ENCODE measurements at places on chromosomes 3 and 15.

DNA sequence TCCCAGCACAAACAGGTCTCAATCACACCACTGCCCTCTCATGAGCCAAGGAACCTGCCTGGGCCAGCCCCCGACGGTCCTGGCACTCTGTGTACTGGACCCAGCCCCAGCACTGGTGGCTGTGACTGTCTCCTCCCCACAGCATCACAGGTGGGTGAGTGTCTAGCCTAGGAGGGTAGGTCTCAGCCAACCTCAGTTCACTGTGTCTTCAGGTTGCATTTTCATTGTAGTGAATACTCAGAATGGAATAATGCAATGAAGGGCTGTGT, 163.4 kb upstream of the NSMCE3 start:
- DNase-seq = no peak

DNA sequence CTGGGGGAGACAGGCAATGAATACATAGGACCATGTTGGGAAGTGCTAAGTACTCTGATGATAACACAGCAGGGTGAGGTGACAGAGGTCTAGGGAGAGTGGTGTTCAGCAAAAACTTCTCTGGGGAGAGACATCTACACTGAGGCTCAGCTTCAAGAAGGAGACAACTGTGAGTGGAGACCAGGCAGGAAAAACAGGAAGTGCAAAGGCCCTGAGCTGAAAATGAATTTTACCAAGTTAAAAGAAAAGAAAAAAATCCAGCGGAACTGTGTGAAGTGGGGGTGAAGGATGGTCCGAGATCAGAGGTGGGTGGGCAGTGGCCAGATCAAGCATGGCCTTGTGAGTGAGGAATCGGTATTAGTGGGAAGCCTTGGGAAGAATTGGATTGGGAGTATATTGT, 110.1 kb upstream of the CLSTN2 start:
- DNase-seq = no peak

DNA sequence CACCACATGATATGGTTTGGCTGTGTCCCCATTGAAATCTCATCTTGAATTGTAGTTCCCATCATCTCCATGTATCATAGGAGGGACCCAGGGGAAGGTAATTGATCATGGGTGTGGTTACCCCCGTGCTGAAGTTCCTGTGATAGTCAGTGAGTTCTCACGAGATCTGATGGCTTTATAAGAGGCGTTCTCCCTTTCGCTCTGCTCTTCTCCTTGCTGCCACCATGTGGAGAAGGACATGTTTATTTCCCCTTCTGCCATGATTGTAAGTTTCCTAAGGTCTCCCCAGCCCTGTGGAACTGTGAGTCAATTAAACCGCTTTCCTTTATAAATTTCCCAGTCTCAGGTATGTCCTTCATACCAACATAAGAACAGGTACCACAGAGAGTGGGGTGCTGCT, 21.9 kb downstream of the OSTN start:
- DNase-seq = no peak

GRCh38 chr3:12467746-12468145, 16.5 kb upstream of the TSEN2 start:
- peak; percentile 60 for DNase-seq

DNA sequence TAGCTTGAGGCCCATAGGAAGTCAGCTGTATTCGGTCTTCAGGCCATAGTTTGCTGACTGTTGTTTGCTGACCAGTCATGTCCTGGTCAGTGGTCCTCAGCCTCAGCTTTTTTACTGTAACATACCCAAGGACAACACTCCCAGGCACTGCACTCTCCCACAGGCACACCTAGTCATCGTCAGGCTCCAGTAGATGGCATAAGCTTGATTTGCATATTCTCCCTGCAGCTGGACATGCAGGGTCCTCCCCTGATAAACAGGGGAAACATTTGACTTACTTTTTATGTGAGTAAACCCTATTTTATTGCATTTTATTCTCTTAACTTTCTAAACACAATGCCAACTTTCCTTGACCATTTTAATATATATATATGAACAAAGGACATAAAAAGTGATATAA, 22.9 kb downstream of the ARHGEF3 start:
- DNase-seq = no peak

DNA sequence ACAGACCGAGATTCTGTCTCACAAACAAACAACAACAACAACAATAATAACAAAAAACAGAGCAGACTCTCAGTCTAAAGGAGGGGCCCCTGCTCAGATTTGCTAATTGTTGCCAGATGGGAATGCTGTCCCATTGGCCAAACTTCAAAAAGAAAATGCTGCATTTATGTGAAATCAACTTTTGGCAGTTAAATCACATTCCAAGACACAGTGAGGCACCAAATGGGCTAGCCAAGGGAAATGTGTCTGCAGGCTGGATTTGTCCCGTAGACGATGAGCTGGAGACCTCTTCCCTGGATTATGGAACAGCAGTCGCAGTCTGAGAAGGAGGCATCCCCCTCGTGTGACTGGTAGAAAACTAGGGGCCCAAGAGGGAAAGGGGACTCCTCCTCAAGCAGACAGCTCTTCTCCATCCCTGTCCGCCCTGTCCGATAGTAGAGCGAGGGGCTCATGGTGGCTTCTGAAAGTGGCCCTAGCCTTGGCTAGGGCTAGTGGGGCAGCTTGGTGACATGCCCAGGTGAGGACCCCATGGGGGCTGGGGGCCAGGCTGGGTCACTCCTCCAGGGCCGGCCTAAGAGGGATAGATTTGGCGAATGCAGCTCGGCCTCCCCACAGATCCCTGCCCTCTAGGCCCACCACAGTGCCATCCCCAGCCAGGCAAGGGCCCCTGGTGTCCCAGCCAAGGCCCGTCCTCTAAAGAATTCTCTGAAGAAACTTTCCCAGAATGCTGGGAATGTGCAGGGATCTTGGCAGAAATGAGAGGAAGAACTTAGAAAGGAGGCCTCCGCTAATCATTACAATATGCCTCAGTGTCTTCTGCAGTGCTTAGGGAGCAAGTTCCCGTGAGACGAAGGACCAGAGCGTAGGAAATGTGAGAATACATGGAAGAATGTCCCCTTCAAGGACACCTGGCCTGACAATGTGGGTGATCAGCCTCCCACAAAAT, 2.0 kb downstream of the SLC22A14 start:
- no peak for DNase-seq

- DNase-seq = no peak
Observed at GRCh38 chr15:84697236-84697990, 18.5 kb downstream of the SEC11A start.

DNA sequence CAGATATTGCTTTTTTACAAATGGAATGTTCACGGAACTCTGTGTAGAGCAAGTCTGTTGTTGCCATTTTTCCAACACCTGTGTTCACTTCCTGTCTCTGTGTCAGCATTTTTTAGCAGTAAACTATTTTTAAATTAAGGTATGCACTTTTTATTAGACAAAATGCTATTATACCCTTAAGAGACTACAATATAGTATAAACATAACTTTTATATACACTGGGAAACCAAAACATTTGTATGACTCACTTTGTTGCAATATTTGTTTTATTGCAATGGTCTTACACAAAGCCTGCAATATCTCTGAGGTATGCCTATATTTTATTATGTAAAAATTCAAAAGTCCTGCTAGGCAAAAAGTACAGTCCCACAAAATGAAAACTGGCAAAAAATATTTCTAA, 39.8 kb upstream of the FGF7 start:
- no peak for DNase-seq

- DNase-seq = no peak
Observed at GRCh38 chr15:79849789-79850188, 47.0 kb downstream of the MTHFS start.

DNA sequence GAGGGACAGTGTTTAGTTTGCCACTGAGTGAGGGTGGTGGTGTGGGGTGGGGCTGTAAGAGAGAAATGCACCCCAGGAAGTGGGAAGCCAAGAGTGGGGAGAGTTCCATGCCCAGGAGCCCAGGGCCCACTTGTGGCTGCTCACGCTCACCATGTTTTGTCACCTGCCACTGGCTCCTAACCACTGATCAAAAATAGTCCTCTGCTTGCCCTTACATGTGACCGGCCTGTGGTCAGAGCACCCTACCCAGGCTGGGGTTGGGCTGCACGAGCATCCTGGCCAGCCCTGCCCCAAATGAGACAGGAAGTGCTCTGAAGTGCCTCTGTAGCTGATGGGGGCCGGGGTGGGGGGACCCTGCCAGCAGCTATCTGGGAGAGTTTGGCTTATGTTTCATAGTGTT, 216.3 kb downstream of the RPLP1 start:
- no peak for DNase-seq

DNA sequence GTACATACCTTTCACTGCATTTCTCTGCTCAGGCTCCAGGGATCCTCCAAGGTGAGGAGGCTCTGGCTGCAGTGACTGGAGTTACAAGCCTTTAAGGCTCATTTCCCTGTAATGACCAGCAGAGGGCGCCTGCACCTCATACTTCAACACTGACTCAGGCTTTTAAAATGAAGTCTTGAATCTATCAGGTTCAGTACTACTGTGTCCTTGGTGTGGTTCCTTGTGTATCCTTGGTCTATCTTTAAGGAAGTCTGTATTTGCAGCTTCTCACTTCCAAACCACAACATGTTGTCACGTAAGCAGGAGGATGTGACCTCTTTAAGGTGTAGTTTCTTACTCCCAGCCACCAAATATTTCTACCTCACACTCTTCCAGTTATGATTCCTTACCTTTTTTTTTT, 122.5 kb upstream of the ZBED2 start:
- peak; percentile 93 for DNase-seq

DNA sequence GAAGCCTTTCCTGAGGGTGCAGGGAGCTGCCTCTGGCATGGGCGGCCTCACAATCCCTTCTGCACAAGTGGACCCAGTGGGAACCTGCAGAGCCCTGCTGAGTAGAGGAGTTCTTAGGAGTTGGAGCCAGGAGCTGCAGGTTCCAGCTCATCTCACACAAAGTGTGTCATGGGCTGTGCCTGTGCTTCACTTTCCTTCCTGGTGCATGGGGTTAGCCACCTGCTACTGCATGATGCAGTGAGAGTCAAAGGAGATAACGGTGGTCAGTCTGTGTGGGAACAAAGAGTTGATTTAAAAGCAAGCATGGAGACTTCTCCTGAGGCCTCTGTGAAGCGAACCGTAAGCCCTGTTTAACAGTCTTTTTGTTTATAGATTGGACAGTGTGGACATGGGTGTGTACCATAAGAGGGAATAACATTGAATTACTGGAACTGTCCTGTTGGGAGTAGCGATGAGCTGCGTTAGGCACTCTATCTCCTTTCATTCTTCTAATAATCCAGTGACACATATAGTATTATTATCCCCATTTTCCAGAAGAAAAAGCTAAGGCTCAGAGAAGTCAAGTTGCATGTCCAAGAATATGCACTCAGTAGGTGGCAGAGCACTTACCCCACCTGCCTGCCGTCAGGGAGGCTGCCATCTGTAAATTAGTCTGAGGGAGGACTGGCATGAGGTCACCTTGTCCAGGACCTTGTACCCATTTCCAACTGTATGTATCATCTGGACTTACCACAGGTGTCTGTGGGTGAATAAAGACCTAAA, 68.7 kb upstream of the PRR23C start:
- DNase-seq = peak; percentile 48

GRCh38 chr3:118970819-118971218, 63.8 kb downstream of the IGSF11 start:
- DNase-seq = no peak

DNA sequence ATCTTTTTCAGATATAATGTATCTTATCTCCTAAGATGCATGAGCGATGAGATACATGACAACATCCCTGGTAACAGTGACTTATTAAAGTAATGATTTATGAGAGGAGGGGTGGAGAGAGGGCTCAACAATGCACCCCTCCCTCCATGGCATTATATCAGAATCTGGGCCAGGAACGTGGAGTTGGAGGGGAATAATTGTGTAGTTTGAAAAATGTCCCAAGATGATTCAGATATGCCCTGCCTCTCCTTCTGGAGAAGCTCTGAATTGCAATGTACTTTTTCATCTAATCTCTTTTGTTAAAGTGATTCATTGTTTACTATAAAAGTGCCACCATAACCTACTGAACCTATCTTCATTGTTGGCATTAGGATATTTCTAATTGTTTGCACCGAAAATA, 86.5 kb downstream of the FRMD4B start:
- DNase-seq = no peak

DNA sequence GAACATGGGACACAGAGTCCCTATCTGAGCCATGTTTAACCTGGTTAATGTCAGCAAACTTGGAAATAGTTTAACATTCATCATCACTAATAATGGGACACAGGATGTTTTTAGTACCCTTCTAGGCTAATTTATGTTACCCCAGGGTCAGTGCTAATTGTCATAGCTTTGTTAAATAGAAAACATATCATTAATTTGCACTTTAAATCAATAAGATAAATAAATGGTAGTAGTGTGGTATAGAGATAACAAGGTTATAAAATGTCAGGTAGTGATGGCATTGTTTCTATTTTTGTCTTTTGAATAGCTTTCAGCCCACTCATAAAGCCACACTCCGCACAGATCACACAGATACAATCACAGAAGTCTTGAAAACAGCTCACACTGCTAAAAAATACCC, 534.9 kb downstream of the MECOM start:
- DNase-seq = peak; percentile 46

GRCh38 chr3:52121464-52121805, 32.8 kb downstream of the POC1A start:
- no peak for DNase-seq

- DNase-seq = peak; percentile 50
Observed at GRCh38 chr3:63864008-63864964, 619 bp downstream of the ATXN7 start.

DNA sequence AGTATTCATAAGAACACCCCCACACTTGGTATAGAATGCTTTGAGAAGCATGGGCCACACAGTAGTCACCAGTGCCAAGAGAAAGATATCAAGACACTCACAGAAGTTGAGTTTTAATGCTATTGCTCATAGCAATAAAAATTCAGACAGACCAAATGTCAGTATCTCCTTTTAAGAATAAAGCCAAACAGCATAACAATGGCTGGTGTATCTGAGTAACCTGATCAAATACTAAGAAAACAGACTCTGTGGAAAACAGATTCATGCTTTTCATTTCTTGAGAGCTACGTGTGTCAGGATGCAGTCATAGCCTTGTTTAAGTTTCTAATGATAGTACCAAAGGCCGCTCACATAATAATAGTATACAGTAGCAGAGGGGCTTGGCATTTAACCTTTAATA, 778.5 kb downstream of the MECOM start:
- DNase-seq = no peak

DNA sequence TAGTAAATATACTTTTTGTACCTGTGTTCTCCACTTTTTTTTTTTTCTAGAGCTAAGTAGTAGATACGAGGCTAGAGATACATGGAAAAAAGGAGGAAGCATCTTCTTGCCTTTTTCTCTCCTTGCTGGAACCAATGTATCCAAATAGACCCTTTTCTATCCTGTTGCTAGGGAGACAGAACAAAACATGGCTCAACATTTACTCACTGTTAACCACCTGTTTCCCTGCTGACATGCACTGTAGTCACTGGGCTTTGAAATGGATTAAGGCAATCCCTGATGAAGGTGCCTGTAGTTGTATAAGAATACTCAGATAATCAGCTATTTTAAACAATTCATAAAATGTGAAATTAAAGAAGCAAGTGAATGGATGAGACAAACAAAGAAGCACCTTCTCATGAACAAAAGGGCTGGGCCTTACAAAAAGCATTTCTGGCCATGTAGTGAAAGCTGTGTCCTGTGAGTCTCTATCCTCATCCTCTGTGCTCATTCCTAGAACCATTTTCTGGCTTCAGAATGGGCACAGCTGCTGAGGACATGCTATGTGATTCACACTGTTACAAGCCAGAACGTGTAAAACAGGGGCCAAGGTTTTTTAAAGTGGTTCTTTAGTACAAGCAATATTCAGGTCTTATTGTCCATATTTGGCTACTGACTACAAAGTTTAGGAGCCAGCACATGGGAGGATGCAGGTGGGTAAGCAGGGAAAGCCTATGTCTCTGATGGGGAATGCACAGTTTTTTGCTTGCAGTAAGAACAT, 100.4 kb upstream of the NDN start:
- no peak for DNase-seq
